ENCODE measurements at places on chromosomes 1 and 21. TPM values are rescaled to one million over a fixed set of nuclear protein-coding genes. Genes with fewer than 3 reads are reported as not detected.

MAN1A2 gene
- 65.4 TPM for total RNA-seq

CERS2 gene
- total RNA-seq, result 140 TPM

ACKR1 gene
- total RNA-seq, result 157 TPM

MIS18A gene
- total RNA-seq, result 8.1 TPM

FAAH gene
- 18.5 TPM for total RNA-seq

All from subcutaneous adipose tissue (tissue), 4 donors.